Omental fat pad (tissue), 4 donors: ENCODE measurements at places on chromosomes 2 and 18.

GRCh38 chr2:20627712-20628380 is 23.1 kb downstream of the HS1BP3 start:
- no peak for DNase-seq

DNA sequence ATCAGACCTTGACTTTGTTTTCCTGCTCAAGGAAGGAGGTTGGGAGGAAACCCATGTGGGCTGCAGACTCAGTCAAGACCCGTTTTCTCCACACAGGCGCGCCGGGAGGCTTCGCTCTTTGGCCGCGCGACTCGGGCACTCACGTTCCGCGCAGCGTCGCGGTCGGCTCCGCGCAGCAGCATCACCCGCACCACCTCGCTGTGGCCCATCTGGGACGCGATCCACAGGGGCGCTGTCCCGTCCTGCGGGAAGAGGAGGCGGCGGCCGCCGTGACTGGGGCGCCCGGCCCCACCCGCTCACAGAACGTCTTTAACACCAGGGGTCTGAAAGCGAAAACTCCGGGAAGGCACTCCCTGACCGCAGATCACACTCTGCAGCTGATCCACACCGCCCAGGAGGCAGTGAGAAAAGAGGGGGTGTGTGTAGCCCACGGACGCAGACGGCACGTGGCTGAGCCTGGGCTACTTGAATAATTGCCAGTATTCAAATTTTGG is 33.1 kb upstream of the NPC1 start:
- no peak for DNase-seq

DNA sequence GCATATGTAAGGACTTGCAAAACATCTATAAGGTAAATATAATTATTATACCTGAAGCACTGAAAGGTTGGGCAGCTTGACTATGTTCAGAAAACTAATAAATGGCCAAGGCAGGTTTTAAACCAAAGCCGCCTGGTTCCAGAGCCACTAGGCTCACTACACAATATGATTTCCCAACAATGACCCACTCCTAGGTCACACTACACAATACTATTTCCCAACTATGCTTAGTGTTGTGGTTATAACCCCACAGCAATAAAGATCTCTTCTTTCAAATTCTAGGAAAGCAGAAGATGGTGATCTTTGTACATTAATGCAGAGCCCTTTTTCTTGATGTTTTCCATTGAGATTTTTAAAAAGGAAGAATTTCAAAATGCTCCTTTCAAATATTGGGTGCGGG is 180.4 kb downstream of the CYRIA start:
- no peak for DNase-seq

GRCh38 chr2:134224005-134224404 is 29.9 kb upstream of the MGAT5 start:
- no peak for DNase-seq

GRCh38 chr2:201233812-201234662 is 26.3 kb upstream of the CASP8 start:
- no peak for DNase-seq

GRCh38 chr18:72672364-72673184 is 128.4 kb upstream of the CBLN2 start:
- no peak for DNase-seq

DNA sequence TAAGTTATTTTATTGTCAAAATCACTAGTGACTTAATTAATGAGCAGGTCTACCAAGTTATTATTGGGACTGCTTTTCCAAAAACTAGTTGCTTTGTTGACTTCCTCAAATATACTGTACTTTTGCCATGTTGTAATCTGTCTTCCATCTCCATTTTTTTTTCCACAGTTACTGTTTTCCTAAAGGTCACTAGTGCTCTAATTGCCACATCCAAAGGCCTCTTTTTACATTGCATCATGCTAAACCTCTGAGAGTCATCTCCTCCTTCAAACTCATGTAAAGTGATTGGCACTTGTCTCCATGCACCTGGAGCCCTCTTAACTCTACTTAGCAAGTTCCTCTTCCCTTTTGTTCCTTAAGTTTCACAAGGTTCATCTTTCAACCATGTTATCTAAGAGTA is 11.8 kb downstream of the PMAIP1 start:
- no peak for DNase-seq

- no peak for DNase-seq
These were observed 88.7 kb downstream of the TFCP2L1 start for GRCh38 chr2:121196132-121196848.

- DNase-seq, result no peak
These were observed 32.4 kb upstream of the DSC1 start for GRCh38 chr18:31195063-31195462.

DNA sequence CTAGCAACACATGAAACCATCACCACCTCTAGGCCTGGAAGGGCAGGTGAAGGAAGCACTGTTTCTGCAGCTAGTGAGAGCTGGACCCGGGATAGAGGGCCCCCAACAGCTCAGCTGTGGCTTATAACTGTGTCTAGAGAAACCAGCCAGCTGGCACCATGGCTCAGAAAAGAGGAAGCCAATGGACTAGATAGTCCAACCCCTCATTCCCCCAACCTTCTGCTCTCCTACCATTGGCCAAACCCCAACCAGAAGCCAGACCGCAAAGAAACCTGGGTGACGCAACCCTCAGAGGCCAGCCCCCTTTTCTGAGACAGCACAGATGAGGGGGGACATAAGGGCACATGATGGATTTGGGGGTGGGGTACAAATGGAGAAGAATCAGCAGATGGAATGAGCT is 24.3 kb downstream of the SMYD1 start:
- DNase-seq, result no peak

DNA sequence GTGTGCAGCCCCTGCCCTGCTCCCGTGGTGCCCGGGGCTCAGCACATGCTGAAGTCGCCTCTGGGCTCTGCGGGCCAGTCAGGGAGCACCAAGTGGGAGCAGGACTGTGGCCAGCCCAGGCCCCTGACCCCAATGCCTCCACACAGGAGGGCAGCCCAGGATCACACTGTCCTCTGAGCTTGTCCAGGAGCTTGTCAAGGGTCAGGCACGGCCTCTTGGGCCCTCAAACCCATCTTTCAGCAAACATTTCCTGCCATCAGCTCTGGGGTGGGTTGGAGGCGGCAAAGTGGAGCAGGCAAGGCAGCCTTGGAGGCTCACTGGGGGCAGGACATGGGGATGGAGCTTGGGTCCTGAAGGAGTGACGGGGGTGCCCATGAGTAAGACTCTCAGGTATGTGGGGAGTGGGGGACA is 10.3 kb downstream of the SNED1 start:
- no peak for DNase-seq

GRCh38 chr2:130896813-130897212 is 60.1 kb downstream of the ARHGEF4 start:
- no peak for DNase-seq

GRCh38 chr2:241964133-241964532 is 94.6 kb downstream of the RTP5 start:
- no peak for DNase-seq

DNA sequence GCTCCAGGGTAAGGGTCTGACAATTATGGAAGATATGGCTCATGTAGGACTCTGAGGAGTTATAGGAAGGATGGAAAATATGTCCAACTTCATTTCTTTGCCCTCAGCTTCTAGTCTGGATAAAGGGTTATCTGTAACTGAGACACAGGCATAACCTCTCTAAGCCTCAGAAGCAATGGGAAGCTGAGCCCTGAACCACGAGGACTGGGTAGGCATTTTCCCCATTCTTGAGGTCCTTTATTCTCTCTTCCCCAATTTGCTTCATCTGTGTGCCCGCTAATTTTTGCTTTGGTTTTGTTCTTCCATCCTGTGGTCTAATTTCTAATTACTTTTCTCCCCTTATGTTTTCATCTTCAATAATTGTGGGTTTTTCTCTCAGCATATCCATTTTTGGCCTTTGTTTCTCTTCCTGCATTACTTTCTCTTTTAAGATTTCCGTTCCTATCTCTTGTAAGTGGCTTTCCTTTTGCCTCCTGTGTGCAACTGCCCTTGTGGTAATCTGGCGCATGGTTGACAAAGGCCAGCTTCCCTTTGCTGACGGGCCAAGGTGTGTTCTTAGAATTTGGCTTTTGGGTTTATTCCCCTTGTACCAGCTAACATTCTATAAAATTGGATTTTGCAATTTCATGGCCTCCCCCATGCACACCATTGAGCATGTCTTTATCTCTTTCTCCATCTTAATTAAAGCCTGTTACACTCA is 343.8 kb downstream of the TXNL1 start:
- DNase-seq, result no peak

- DNase-seq, result no peak
These were observed 380.7 kb downstream of the SETBP1 start for GRCh38 chr18:45061359-45061758.
